ENCODE measurements at places on chromosomes 13 and 19. TPM values are rescaled to one million over a fixed set of nuclear protein-coding genes. Genes with fewer than 3 reads are reported as not detected.

GRCh38 chr19:3691372-3691716, 8.9 kb downstream of the PIP5K1C start:
- DNase-seq, result no peak

DNA sequence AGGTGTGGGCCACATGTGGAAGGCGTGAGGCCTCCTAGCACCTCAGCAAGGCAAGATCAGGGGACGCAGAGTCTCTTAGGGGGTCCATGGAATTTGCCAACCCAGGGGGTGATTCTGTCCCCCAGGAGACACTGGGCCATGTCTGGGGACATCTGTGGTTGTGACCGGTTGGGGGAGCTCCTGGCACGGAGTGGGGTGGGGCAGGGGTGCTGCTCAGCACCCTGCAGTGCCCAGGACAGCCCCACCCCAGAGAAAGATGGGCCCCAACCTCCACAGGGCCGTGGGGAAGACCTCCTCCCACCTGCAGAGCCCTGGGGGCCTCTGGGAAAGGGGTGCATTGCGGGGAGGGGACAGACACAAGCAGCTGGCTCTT, 4.0 kb downstream of the MKNK2 start:
- DNase-seq, result no peak

- peak; percentile 2 for DNase-seq
These were observed 150.3 kb upstream of the TSHZ3 start for GRCh38 chr19:31499281-31500196.

DNA sequence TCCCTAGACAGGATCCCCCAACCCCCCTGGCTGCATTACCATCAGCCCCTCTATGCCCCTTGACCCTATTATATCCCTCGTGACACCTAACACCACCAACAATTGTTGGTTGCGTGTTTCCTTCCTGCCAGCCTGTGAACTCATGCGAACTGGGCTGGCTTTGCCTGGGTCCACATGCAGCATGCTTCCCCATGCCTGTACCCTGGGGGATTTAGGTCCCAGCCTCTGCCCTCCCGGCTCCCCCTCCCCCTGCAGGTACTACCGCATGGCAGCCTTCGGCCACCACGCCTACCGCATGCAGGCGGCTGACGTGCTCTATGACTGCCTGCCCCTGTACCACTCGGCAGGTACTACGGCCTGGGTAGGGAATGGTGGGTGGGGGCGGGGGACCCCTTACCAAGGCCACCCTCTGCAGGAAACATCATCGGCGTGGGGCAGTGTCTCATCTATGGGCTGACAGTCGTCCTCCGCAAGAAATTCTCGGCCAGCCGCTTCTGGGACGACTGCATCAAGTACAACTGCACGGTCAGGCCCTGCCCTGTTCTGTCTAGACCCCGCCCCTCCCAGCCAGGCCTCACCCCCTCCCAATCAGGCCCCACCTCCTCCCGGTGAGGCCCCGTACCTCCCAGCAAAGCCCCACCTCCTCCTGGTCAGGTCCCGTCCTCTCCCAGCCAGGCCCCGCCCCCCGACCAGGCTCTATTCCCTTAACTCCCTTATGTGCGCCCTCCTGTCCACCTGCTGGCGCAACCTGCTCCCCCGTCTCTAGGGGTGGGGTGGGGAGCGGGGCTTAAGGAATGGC, 18.5 kb downstream of the SLC27A1 start:
- DNase-seq, result peak; percentile 67

GRCh38 chr19:6464070-6464873, at the start of gene CRB3:
Gene CRB3 (plus strand): TSS chr19:6464271. CDS start chr19:6464702, 431 bp downstream.
- peak; percentile 90 for DNase-seq

- no peak for DNase-seq
These were observed 17.1 kb downstream of the UCHL3 start for GRCh38 chr13:75566658-75567057.

DNA sequence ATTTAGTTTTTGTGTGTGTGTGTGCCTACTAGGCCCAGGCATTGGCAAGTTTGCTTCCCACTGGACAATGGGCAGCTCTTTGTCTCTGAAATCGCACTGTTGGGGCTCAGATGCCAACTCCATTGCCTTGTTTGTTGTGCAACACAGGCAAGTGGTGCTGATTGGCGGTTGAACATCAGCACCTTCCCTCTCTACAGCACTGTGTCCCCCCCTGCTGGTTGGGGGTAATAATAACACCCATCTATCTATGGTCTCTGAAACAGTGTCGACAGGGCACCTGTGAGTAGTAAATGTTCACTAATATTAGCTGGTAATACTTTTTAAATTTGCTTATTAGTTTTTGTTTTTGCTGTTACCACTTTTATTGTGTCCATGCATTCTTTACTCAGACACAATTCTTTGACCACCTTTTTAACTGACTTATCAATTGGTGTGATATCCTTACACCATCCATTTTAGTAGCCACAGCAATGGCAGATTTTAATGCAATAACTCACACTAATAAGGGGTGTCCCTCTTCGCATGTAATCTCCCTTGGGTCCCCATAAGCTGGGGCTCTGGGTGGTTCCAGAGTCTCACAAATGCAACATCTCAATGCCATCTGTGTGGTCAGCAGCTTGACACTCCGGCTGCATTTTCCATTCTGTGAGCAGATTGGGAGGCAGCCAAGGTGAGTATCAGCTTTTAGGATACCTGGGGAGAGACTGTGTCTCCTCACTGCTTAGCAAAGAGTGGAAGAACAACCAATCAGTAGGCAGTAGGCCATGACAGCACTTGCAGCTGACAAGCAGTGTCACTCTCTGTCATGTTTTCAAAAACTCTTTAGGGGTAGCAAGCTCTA, 47.7 kb upstream of the UQCRFS1 start:
- no peak for DNase-seq

DNA sequence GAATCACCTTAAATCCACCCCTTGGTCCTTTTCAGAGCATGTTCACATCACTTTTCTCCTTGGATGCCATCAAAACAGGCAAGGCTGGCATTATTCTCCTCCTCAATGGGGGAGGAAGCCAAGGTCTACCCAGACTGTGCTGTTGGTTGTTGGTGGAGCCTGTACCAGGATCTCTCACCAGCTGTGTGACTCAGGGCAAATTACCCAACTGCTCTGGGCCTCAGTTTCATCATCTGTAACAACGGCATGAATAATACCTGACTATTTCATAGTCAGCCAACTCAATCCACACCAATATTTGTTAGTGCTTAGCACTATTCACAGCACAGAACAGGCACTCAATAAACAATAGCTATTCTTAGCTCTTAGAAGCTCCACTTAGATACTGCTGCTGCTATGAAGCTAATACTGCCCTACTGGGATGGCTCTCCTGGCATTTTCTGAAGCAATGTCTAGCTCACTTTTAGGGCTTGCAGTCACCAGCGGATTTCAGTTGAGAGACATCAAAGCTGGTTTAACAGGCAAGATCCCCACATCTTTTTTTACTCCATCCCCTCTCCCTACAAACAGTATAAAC, 116.9 kb downstream of the CCNA1 start:
- no peak for DNase-seq

GRCh38 chr13:68056816-68057710, 826.9 kb upstream of the PCDH9 start:
- DNase-seq, result no peak

DNA sequence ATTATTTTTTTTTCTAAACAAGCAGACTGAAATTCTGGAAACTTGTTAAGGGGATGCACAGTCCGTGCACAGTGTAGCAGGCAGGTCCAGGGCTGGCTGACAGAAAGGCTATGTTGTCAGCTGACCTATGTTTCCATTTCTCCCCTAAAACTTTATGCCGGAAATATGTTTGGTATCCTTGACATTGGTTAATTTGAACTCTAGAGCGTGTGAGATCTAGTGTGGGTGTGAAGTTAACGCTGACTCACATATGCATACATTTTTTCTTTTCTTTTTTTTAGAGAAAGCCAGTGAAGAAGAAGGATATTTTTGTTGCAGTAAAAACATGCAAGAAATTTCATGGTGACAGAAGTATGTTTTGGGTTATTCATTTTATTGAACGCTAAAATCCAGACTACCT, 76.6 kb downstream of the B3GLCT start:
- DNase-seq, result no peak

DNA sequence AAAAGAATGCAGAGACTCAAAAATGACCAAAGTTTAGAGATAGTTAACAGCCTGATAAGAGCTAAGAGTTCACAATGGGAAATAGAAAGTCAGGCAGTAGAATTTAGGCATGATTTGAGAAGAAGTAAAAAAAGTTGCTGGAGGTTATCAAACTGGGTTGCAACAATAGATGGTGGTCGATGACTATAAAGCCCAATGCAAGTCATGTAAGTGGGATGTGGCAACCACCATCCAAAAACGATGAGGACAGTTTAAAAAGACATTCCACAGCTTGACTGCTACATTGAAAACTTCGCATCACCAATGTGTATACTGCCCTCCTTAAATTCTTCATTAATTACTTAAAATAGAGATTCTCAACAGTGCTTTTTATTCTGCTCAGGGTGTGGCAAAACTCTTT, 19.7 kb downstream of the ELF1 start:
- DNase-seq, result no peak

GRCh38 chr13:44045180-44045562, 165.5 kb downstream of the LACC1 start:
- no peak for DNase-seq

- no peak for DNase-seq
These were observed 13.8 kb downstream of the EPS15L1 start for GRCh38 chr19:16457954-16458331.

GRCh38 chr19:50206191-50206590, 2.8 kb downstream of the MYH14 start:
- no peak for DNase-seq

DNA sequence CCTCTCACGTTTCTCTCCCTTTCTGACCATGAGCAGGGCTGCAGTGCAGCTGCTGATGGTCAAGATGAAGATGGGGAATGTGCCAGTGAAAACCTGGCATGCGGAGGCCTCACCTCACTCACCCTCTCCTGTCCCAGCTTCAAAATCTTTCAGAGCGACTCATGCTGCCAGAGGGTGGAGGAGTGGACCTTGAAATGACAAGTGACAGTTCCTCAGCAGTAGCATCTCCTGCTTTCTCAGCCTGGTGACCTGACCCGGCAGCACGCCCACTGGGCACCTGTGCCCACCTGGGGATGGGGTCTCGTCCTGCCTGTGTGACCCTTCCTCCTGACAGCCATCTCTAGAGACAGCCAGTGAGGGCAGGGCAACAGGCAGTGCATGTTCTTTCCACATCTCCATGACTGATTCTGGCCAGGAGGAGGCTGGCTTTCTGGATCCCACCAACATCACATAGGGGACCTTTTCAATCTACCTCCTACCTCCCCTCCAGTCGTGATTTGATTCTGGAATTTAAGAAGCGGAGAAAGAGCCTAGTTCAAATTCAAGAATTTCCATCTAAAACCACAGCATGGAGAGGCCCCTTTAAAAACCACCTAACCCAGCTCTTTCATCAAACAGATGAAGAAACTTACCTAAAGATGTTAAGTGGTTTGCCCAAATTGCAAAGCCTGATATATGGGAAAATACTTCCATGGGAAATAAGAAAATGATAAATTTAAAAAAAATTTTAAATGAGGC, 45.8 kb downstream of the RFX2 start:
- no peak for DNase-seq

GRCh38 chr13:97329331-97329730, 104.6 kb upstream of the RAP2A start:
- DNase-seq, result no peak

- no peak for DNase-seq
These were observed 115.8 kb downstream of the KATNAL1 start for GRCh38 chr13:30191491-30192100.

DNA sequence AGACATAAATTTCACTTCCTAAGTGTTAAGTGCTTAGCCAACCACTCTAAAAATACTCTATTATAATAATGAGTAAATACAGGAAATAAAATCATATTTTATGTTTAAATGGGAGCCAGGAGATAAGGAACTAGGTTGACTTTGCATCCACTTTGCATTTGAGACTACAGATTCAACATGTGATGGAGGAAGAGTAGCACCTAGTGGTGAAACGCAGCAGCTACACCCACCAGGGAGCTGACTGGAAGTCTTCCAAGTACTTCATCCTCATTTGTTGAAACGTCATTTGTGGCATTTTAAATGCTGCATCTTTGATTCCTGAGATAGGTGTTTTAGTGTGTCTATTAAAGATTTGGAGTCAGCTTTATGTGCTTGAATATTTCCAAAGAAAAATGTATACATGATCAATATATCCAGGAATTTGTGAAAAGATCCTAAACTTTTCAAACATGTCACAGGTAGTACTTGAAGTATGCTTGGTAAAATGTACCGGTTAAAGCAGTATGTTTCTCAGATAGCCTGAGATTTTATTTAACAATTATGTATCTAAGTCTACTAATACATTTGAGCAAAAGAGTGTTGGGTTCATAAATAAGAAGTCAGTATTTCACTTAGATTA, 17.4 kb upstream of the KCTD12 start:
- peak; percentile 52 for DNase-seq

MAN2B1 gene
- total RNA-seq, result 60.2 TPM

CGB2 gene
- not detected for total RNA-seq

CAMSAP3 gene
- total RNA-seq, result 90.9 TPM

CPT1C gene
- total RNA-seq, result 0.96 TPM

Measured in prostate gland (tissue), 2 donors.